CD4-positive, alpha-beta T cell treated with Interleukin-15 for 4 hours (primary cell): ENCODE measurements at places on chromosomes 1 and 21.
A peak's percentile ranks its signal among the peaks of the same experiment; 100 is the strongest.

- no peak for DNase-seq
Measured at GRCh38 chr1:77399250-77400086, 117.6 kb downstream of the AK5 start.

DNA sequence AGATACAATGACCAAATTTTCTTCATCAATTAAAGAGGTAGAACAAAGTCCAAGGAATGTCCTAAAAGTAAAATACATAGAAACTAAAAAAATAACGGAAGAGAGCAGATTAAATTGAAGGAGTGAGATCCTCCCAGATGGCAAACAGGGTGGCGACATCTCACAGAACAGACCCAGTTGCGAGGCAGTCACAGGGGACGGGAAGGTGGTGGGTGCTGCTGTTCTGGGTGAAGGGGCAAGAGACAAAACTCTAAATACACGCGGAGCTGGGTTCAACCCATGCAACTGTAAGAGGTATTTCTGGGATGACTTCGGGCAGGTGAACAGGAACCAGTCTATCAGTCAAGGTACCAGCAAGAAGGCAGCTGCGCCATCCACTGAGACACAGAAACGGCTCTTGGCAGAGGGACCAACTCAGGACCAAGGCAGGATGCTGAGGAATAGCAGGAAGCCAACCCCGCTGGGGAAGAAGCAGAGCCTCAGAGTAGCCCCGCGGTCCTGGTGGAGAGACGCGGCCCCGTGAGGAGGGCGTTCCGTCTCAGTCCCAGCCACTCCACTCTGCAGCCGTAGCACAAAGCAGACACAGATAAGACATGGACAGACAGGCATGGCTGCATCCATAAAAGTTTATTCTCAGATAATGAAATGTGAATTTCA is 32.2 kb downstream of the WDR4 start:
- DNase-seq, result no peak

GRCh38 chr1:81799939-81800694 is 617 bp upstream of the ADGRL2 start:
- DNase-seq, result no peak

DNA sequence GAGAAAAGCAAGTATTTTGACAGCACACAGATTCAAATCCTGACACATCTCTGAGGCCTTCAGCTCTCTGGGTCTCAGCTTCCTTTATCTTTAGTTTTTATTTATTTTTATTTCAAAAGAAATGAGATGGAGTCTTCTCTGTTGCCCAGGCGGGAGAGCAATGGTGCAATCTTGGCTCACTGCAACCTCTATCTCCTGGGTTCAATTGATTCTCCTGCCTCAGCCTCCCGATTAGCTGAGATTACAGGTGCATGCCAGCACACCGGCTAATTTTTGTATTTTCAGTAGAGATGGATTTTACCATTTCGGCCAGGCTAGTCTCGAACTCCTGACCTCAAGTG is 19.1 kb upstream of the ATP2B4 start:
- DNase-seq, result no peak

- DNase-seq, result no peak
Measured at GRCh38 chr1:107183011-107183410, 42.2 kb downstream of the NTNG1 start.

DNA sequence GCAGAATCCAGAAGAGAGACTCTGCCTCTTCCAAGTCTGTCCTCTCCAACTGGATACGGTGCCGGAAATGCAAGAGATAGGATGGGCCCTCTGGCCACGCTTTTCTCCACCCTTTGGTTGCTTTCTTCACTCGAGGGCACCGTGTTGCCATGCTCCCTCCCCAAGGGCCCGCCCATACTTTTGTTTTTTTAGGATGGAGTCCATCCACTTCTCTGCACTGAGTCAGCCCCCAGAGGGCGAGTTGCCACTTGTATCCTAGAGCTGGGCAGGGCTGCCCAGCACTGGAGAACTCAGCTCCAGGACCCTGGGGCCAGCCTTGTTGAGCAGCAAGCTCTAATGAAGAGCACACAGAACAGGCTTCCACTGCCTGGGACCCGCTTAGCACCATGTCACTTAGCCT is 25.5 kb downstream of the IFNGR2 start:
- DNase-seq, result no peak

GRCh38 chr1:157781048-157781447 is 4.1 kb upstream of the FCRL2 start:
- DNase-seq, result no peak

DNA sequence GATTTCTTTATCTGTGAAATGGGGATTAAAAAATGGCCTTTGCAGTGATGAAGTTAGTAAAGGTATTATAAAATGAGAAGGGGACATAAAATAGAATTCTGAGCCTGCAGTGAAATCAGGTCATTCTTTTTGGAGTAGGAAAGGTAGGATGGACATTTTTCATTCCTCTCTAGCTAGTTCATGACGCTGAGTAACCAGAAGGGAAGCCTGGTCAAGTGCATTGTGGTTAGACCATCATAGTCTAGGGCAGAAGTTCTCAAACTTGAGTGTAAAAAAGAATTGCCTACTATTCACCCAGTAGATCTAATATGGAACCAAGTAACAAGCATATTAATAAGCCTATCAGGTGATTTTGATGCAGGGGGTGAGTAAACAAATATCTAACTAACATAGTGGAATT is 50.8 kb downstream of the TGFB2 start:
- no peak for DNase-seq

DNA sequence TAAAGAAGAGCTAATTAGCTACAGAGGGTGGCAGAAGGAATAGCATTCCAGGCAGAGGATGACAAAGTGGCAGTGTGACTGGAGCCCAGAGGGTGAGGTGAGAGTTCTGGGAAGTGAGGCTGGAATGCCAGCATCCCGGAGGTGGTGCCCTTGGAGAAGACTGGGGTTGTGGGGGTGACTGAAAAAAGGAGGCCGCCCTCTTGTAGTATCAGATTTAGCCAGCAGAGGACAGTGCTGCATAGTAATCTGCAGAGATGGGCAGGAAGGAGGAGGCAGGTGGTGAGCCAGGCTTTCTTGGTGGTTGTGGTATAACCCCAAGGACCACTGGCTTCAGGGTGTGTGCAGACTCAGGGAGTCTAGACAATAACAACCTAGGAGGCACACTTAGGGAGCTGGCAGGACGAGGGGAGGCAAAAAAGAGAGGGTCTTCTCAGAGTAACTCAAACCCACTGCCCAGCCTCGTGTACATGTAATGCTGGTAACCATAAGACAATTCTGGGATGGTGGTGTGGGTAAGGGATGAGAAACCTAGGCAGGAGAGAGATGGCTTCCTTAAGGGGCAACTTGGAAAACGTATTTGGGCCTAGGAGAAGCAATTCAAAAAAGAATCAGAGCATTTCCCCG is 30.5 kb downstream of the MROH7 start:
- DNase-seq, result peak; percentile 68

DNA sequence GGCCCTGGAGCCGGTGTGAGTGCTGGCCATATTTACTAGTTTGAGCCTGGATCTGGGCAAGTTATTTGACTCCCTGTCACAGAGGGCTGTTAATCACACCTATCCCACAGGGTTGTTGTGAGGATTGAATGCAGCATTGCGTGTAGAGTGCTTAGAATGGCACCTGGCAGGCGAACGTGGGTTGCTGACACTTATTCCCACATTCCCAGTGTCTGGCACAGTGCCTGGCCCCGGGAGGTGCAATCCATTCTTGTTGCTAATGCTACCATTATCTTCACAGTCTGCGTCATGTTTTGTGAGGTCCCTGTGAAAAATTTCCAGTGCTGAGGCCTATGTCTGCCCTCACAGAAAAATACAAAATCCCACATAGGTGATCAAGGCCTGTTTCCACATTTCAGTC is 66.1 kb downstream of the CD2 start:
- DNase-seq, result no peak

DNA sequence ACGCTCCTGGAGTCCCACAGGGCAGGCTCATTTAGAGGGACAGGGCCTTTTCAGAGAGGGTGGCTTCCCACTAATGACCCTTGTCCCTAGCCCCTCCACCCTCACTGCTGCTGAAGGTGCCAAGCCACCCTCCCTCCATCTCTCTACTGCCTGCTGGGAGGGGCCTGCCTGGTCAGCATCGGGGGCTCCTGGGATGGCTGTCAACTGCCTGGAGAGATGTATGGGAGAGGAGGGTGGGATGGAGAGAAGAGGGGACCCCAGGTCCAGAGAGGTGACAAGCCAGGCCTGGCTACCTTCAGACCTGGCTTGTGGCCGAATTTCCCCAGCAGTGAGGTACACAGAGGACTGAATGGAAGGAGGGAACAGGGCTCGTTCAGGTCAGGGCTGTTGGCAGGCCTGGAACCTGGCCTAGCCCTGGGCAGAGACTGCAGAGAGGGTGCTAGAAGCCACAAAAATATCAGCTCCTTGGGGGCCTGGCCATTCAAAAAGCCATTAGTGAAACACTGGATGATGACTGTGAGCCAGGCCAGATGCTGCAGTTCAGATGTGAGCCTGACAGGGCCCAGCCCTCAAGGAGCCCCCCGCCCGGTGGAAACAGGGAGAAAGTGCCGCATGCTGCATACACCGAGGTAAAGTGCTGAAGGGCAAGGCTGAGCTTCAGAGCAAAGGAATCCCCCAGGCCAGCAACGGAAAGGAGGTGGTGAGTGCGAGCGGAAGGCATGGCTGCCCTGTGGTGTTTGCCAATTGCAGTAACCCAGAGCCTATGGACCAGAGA is 20.0 kb downstream of the MMEL1 start:
- no peak for DNase-seq

GRCh38 chr1:97340951-97341350 is 579.9 kb downstream of the DPYD start:
- DNase-seq, result no peak

GRCh38 chr1:1924386-1924785 is 5.3 kb upstream of the TMEM52 start:
- DNase-seq, result no peak

- DNase-seq, result no peak
Measured at GRCh38 chr21:45979141-45979631, 2.4 kb upstream of the COL6A1 start.

DNA sequence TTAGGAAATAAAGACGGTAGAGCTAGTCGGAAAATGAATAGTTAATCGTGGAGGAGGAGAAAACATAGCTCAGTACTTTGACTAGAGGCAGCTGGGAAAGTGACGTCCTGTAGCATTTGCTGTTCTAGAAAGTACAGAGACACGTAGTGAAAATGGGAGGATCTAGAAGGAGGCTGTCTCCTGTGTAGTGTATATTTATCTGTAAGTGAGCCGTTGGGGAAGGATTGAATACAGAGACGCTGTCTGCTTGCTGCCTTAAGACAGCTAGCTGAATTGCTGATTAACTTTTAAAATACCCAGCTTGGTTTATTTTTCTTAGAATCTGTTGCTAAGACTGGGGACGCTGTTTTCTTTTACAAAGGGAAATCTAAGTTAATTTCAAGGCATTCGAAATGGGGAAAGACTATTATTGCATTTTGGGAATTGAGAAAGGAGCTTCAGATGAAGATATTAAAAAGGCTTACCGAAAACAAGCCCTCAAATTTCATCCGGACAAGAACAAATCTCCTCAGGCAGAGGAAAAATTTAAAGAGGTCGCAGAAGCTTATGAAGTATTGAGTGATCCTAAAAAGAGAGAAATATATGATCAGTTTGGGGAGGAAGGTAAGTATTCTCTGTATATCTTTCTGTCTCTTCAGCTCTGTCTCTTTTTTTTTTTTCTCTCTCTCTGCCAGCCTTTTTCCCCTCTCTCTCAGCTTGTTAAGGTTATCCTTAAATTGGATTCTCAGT is at the start of gene DNAJB4:
Gene DNAJB4, plus strand, starts transcription at position 221 of the 729 bp plus-strand sequence. Its CDS starts 172 bp downstream, at position 393.
- peak; percentile 87 for DNase-seq

DNA sequence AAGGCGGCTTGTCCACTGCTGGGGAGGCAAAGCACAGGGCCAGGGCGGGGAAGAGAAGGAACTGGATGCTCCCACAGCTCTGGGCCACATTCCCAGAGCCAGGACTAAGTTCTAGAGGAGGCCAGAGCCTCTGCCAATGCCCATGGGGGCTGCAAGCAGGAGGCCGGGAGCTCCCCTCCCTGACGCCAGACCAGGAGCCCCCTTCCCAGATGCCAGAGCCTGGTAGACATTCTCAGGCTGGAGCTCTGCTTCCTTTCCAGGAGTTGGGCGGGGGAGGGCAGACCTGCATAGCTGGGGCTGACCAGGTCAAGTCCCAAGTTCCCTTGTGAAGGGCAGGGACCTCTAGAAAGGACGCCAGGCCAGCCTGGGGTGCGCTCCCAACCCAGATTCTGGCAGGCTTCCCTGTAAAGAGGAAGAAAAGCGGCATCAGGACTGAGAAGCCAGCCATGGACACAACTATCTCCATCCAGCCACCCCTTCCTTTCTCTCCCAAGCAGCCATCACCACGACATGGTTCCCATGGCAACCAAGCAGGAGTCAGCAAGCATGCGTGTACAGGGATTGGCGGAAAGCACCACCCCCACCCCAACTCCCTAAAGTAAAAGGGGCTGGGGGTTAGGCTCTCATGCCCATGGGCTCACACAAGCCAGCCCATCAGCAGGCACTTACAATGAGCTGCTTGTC is 13.4 kb downstream of the KIF21B start:
- no peak for DNase-seq

- DNase-seq, result no peak
Measured at GRCh38 chr1:79760531-79760930, 754.0 kb upstream of the ADGRL4 start.

DNA sequence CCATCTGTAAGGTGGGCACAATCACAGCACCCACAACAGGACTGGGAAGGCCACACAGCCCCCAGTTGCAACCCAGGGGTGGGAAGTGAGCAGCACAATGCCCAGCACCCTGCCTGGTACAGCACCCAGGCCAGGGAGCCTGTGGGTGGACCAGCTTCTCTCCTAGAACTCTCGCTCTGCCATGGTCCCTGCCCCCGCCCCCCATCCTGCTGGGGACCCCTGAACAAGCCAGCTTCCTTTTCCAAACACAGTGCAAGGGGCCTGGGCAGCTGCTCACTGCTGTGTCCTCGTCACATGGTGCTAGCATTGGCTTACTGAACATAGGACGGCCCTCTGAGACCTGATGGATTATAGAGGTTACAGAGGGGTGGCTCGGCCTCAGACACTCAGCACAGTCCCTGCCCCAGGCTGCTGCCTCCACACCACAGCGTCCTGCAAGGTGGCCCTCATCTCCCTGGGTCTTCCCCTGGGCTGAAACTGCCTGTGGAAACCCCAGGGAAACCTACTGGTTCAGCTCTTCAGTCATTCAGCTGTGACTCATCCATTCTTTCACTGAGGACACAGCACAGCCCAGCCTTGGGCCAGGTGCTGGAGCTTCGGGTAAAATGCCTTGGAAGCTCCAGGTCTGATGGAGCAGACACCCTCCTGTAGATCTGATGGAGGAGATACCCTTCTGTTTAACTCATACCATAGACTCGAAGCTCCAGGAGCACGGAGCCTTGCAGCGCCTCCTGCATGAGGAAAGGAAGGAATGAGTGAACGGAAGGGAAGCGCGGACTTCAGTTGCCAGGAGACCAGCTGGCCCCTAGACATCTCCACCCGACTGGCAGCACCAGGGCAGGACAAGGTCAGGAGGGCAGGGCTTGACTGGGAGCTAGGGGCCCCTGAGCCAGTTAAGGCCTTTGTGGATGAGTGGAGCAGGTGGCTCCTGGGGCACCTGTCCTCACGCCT is 8.1 kb upstream of the PRDM16 start:
- no peak for DNase-seq

GRCh38 chr1:89688607-89689006 is 55.7 kb downstream of the LRRC8C start:
- no peak for DNase-seq

- no peak for DNase-seq
Measured at GRCh38 chr1:1915911-1916840, 1.1 kb downstream of the CALML6 start.

GRCh38 chr1:160748878-160749269 is 9.8 kb downstream of the SLAMF7 start:
- no peak for DNase-seq

GRCh38 chr1:157595356-157595755 is 2.5 kb downstream of the FCRL4 start:
- DNase-seq, result no peak
